Activated T-cell treated with anti-CD3 and anti-CD28 coated beads, Interleukin-2, amount 50 U/mL, for 24 hours (primary cell): ENCODE measurements at places on chromosomes 5 and 9.

DNA sequence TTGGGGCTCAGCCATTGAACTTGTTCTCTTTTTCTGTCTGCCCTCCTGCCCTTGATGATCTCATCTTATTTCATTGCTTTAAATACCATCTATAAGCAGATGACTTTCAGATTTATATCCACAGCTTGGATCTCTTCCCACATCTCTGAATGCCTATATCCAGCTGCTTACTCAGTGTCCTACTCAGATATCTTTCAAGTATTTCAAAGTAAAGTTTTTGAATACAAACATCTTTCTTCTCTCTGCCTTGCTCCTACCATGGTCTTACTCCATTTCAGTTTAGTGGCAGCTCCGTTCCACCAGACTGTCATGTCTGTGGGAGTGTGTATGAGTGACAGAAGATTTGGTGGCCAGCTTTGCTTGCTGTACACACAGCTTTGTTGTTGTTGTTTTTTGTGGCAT is 59.7 kb downstream of the ERBIN start:
- no peak overlapping the region for H3K27ac ChIP-seq
- no peak overlapping the region for H3K4me3 ChIP-seq
- H3K27me3 ChIP-seq: no peaks in the 10 kb centered on the region
- H3K36me3 ChIP-seq: peaks cover 18% of the 10 kb centered on the region
- peaks cover 60% of the 10 kb centered on the region for H3K4me1 ChIP-seq

GRCh38 chr9:77024776-77025545 is 5.5 kb downstream of the FOXB2 start:
- no peak overlapping the region for H3K27ac ChIP-seq
- no peak overlapping the region for H3K4me3 ChIP-seq
- H3K36me3 ChIP-seq: no peaks in the 10 kb centered on the region
- peaks cover 67% of the 10 kb centered on the region for H3K27me3 ChIP-seq
- no peak for DNase-seq
- peaks cover 21% of the 10 kb centered on the region for H3K4me1 ChIP-seq

GRCh38 chr5:68054638-68055037 is 160.9 kb upstream of the PIK3R1 start:
- no peak overlapping the region for H3K27ac ChIP-seq
- H3K4me1 ChIP-seq: no peaks in the 10 kb centered on the region
- no peak for DNase-seq
- no peak overlapping the region for H3K4me3 ChIP-seq
- no peaks in the 10 kb centered on the region for H3K36me3 ChIP-seq

GRCh38 chr5:15007646-15008045 is 136.1 kb upstream of the ANKH start:
- no peaks in the 10 kb centered on the region for H3K27me3 ChIP-seq
- no peak for DNase-seq
- no peak overlapping the region for H3K27ac ChIP-seq
- H3K36me3 ChIP-seq: no peaks in the 10 kb centered on the region
- H3K4me1 ChIP-seq: peaks cover 4% of the 10 kb centered on the region
- no peak overlapping the region for H3K4me3 ChIP-seq

DNA sequence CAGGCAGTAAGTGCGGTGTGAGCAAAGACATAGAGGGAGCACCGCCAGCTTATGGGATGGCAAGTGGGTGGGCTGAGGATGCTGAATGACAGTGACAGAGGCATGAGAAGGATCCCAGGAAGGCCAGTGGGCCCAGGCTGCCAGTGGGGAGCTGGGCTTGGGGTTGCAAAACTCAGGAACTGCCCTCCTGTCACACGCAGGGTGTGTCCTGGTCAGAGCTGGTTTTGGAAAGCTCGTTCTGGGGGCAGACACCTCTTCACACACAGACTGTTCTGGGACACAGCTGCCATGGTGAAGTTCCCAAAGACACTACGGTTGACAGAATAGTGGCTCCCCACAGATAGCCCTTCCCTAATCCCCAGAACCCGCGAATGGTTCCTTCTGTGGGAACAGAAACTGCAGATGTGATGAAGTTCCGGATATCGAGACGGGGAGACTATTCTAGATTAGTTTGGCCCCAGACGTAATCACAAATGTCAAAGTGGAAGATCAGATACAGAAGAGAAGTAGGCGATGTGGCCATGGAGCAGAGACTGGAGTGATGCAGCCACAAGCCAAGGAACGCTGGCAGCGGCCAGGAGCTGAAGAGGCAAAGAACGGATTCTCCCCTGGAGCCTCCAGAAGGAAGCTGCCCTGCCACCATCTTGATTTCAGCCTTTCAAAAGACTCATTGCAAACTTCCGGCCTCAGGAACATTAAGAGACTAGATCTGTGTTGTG is 159.0 kb downstream of the COL23A1 start:
- H3K4me3 ChIP-seq: no peak overlapping the region
- no peaks in the 10 kb centered on the region for H3K4me1 ChIP-seq
- DNase-seq: no peak
- H3K27me3 ChIP-seq: peaks cover 6% of the 10 kb centered on the region
- no peaks in the 10 kb centered on the region for H3K36me3 ChIP-seq

DNA sequence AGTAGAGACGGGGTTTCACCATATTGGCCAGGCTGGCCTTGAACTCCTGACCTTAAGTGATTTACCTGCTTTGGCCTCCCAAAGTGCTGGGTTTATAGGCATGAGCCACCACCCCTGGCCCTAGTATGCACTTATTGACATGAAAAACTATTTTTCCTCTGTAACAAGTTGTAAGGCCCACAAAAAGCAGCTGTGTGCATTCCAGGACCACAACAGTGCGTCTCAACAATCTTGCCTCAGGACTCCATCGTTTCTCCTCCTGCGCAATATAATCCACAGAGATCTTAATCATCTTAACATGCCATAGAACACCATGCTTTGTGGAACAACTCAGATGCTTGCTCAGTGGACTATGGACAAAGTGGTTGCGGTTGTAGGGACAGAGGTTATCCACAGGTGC is 10.2 kb downstream of the OR2V1 start:
- no peak for DNase-seq
- no peaks in the 10 kb centered on the region for H3K4me1 ChIP-seq
- no peaks in the 10 kb centered on the region for H3K36me3 ChIP-seq
- H3K27ac ChIP-seq: no peak overlapping the region

- no peak overlapping the region for H3K4me3 ChIP-seq
- H3K4me1 ChIP-seq: no peaks in the 10 kb centered on the region
- H3K27ac ChIP-seq: no peak overlapping the region
- no peaks in the 10 kb centered on the region for H3K27me3 ChIP-seq
- DNase-seq: no peak
These were observed 714.2 kb upstream of the C9orf72 start for GRCh38 chr9:28287455-28287854.

GRCh38 chr9:136093995-136094881 is 851 bp downstream of the NACC2 start:
- H3K4me1 ChIP-seq: peaks cover 23% of the 10 kb centered on the region
- H3K4me3 ChIP-seq: peak overlapping the region; percentile 78
- H3K36me3 ChIP-seq: peaks cover 2% of the 10 kb centered on the region
- DNase-seq: peak; percentile 76
- H3K27ac ChIP-seq: peak overlapping the region; percentile 64
- H3K27me3 ChIP-seq: no peaks in the 10 kb centered on the region

DNA sequence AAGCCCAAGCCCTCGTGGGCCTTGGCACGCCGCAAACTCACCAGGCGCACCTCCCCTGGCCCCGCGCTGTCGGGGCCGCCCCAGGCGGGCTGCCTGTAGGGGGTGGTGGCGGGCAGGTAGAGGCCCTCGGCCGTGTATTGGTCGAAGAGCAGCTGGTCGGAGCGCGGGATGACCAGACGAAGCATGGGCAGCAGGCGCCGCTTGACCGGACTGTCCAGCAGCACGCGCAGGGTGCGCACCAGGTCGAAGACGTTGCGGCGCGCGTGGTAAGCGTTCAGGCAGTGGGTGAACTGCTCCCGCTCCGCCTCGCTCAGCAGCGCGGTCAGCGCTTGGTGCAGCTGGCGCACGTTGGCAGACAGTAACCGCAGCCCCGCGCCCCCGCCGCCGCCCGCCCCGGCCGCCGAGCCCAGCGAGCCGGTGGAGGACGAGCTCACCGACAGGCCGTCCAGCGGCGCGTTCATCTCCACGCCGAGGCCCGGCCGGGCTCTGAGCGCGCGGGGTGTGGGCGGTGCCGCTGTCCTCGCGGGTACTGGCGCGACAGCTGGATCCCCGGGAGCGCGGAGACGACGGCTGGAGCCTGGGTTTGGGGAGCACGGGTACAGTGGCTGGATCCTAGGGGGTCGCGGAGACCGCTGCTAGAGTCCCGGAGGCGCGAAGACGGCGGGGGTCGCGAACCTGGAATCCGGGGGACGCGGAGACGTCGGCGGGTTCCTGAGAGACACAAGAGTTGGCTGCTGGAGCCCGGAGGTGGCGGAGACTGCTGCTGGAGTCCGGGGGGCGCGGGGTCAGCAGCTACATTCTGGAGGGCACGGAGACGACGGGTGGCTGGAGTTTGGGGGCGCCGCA is 709 bp downstream of the WHRN start:
- H3K27me3 ChIP-seq: peaks cover 27% of the 10 kb centered on the region
- peaks cover 37% of the 10 kb centered on the region for H3K4me1 ChIP-seq
- DNase-seq: peak; percentile 70
- H3K27ac ChIP-seq: peak overlapping the region; percentile 39
- no peaks in the 10 kb centered on the region for H3K36me3 ChIP-seq
- H3K4me3 ChIP-seq: peak overlapping the region; percentile 81

DNA sequence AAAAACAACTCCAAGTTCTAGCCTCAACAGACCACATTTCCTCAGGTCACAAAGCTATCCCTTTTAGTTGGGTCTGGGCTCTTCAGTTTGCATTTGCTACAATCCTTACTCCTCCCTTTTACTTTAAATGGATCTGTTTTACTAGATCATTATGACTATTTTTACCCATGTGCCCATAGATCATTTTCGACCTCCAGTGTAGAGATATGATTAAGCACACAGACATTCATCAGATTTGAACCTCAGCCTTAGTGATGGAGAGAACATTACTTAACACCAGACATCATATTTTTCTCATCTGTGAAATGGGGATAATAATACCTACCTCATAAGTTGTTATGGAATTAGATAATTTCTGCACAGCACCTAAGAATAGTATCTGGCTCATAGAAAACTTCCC is 141.9 kb downstream of the NPR3 start:
- H3K4me3 ChIP-seq: no peak overlapping the region
- H3K27me3 ChIP-seq: peaks cover 2% of the 10 kb centered on the region
- no peaks in the 10 kb centered on the region for H3K4me1 ChIP-seq
- no peak for DNase-seq
- H3K27ac ChIP-seq: no peak overlapping the region
- no peaks in the 10 kb centered on the region for H3K36me3 ChIP-seq

DNA sequence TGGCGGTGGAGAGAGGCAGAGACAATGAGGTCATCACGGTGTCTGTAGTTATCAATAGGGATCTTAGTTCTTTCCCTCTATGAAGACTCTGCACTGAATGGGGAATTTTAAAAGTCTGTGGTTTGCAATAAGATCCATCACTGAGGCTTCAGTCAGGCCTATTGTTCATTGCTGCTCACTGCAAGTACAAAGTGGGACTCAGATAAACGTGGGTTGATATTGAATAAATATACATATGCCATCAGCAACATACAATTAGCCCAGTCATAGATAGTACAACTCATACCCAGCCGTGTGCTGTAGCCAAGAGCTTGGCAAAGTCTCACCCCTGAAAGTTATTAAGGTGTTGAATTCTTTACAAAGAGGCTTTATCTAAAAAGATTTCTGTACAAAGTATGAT is 88.4 kb downstream of the ENC1 start:
- H3K27ac ChIP-seq: no peak overlapping the region
- H3K4me3 ChIP-seq: no peak overlapping the region
- no peaks in the 10 kb centered on the region for H3K36me3 ChIP-seq
- H3K27me3 ChIP-seq: peaks cover 7% of the 10 kb centered on the region
- H3K4me1 ChIP-seq: peaks cover 4% of the 10 kb centered on the region

DNA sequence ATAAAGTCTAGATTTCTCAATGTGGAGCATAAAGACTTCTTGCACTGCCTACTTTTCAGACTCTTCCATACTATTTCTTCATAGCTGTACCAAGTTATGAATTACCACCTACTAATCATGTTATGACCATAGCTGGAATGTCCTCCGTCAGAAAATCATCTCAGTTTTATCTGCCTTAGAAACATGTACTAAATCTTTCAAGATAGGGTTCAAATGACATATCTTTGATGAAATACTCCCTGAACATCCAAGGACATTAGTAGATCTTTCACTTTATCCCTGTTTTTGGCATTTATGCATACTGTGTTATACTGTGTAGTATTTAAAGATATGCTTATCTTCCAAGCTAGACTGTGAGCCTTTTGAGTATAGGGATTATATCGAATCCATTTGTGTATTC is 49.6 kb upstream of the MEF2C start:
- DNase-seq: no peak
- no peaks in the 10 kb centered on the region for H3K27me3 ChIP-seq
- H3K36me3 ChIP-seq: no peaks in the 10 kb centered on the region
- H3K4me3 ChIP-seq: no peak overlapping the region

GRCh38 chr9:136645352-136645902 is 17.3 kb upstream of the EGFL7 start:
- no peaks in the 10 kb centered on the region for H3K4me1 ChIP-seq
- H3K4me3 ChIP-seq: no peak overlapping the region
- H3K36me3 ChIP-seq: no peaks in the 10 kb centered on the region
- no peak overlapping the region for H3K27ac ChIP-seq

DNA sequence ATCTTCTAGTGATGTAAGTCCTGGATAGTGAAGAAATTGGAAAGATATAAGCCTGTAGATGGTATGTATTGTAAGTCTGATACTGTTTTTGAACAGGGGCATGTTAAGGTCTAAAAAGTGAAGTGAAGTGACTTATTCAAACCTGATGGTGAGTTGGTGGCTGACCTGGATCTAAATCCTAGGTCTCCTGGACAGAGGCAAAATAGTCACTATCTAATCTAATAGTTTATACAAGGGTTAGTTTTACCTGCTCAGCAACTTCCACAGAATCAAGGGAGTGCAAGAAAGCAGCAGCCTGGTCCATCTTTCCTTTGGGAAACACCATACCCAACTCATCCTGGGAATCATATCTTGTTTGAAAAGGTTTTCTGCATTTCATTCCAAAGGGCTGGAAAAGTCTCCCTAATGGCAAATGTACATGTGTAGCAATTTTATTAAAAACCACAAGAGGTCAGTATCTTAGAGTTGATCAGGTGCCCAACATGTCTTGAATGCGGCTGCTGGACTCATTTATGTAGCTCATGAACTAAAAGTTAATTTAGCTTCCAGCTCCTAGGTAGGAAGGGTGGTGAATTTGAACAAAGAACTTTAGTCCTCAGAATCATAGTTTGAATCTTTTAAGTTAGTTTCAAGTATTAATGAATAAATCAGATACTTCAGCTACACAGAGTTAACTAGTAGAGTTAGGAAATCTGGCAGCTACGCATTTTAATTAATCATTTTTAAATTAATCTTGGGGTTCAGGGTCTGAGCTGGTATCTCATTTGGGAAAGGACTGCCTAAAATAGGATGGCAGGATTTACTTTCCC is 26.0 kb downstream of the SKP2 start:
- no peak overlapping the region for H3K27ac ChIP-seq
- peaks cover 6% of the 10 kb centered on the region for H3K4me1 ChIP-seq
- peaks cover 95% of the 10 kb centered on the region for H3K36me3 ChIP-seq
- no peaks in the 10 kb centered on the region for H3K27me3 ChIP-seq
- DNase-seq: no peak
- H3K4me3 ChIP-seq: no peak overlapping the region

DNA sequence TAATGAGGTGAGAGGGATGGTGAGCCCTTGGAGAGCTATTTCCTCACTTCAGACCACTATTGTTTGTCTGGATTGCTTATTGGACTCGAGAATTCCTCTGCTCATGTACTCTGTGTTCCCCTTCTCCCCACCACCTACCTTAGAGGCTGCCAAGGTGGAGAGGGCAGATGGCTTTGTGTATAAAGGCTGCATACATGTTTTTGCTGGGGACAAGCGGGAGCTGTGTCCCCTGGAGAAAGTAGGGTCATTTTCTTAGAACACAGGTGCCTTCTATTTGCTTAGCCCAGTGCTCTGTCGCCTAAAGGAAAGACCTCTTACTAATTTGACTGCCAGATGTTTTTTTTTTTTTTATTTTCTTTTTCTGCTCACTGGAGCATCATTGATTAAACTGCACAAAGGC is 29.7 kb downstream of the RASGRF2 start:
- peaks cover 82% of the 10 kb centered on the region for H3K4me1 ChIP-seq
- no peaks in the 10 kb centered on the region for H3K36me3 ChIP-seq
- no peak overlapping the region for H3K27ac ChIP-seq
